ENCODE measurements at places on chromosomes 12 and 14. TPM values are rescaled to one million over a fixed set of nuclear protein-coding genes. Genes with fewer than 3 reads are reported as not detected.

DNA sequence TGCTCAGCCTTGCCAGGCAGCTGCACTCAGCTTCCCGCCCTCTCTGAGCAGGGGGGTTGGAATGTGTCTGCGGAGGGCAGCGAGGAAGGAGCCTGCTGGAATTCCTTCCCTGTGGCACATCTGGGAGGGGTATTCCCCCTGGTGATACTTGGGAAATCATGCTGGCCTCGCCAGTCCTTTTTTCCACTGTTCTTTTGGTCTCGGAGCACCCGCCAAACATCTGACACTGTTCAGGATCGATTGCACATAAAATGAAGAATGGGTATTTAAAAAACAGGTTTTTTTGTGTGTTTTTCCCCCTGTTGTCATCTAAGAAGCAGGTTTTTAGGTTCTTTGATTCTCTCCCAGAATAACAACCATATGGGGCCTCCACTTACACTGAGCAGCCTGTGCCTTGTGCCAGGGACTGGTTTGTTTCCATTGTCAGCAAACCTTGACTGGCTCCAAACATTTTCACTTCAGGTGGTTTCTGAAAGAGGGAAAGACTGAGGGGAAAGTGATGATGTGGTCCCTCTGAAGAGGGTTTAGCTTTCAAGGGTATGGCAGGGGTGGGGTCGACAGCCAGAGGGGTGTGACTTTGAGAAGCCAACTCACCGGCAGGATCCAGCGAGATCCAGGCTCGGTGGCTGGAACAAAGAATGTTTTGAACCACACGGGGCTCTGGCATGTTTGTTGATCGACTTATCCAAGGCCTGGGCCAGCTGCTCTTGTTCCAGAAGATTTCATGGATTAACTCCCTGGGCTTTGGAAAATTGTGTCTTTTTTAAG is 215.1 kb downstream of the CACNA1C start:
- no peak for DNase-seq
- no peaks in the 10 kb centered on the region for H3K36me3 ChIP-seq
- H3K4me1 ChIP-seq = peaks cover 10% of the 10 kb centered on the region
- H3K4me3 ChIP-seq = no peak overlapping the region

GRCh38 chr12:88947486-88948043 is 367.3 kb upstream of the KITLG start:
- H3K4me1 ChIP-seq = no peaks in the 10 kb centered on the region
- DNase-seq = no peak
- no peaks in the 10 kb centered on the region for H3K27me3 ChIP-seq

GRCh38 chr14:88590173-88590572 is 27.3 kb downstream of the ZC3H14 start:
- peaks cover 2% of the 10 kb centered on the region for H3K36me3 ChIP-seq
- DNase-seq = no peak
- H3K27ac ChIP-seq = no peak overlapping the region
- no peaks in the 10 kb centered on the region for H3K27me3 ChIP-seq

GRCh38 chr14:101055776-101056374 is 152.4 kb upstream of the RTL1 start:
- no peaks in the 10 kb centered on the region for H3K27me3 ChIP-seq
- no peak for DNase-seq
- H3K4me1 ChIP-seq = no peaks in the 10 kb centered on the region
- no peaks in the 10 kb centered on the region for H3K36me3 ChIP-seq
- H3K27ac ChIP-seq = no peak overlapping the region

DNA sequence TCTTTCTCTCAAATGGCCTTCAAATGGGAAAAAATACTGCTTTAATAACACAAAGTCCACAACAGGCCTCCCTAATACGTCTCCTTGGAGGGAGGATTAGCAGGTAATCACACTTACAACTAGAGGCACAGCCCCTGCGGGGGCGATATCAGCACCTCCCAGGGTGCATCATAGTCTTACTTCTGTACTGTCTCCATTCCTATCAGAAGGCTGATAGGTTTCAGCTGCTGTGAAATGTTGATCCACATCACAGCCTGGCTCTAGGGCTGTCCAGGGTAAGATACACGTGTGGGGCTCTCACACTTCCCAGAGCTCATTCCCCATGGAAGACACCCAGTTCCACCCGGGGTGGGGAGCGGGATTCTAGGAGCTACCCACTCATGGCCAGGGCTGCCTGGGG is 139.1 kb upstream of the SFSWAP start:
- H3K4me3 ChIP-seq = no peak overlapping the region
- no peak overlapping the region for H3K27ac ChIP-seq
- H3K4me1 ChIP-seq = no peaks in the 10 kb centered on the region
- peaks cover 3% of the 10 kb centered on the region for H3K27me3 ChIP-seq

- H3K27ac ChIP-seq = no peak overlapping the region
- no peak overlapping the region for H3K4me3 ChIP-seq
- no peaks in the 10 kb centered on the region for H3K27me3 ChIP-seq
- no peak for DNase-seq
Observed at GRCh38 chr12:121403721-121404120, 3.8 kb downstream of the RNF34 start.

The ESPL1 gene
- total RNA-seq = 1.5 TPM

DNA sequence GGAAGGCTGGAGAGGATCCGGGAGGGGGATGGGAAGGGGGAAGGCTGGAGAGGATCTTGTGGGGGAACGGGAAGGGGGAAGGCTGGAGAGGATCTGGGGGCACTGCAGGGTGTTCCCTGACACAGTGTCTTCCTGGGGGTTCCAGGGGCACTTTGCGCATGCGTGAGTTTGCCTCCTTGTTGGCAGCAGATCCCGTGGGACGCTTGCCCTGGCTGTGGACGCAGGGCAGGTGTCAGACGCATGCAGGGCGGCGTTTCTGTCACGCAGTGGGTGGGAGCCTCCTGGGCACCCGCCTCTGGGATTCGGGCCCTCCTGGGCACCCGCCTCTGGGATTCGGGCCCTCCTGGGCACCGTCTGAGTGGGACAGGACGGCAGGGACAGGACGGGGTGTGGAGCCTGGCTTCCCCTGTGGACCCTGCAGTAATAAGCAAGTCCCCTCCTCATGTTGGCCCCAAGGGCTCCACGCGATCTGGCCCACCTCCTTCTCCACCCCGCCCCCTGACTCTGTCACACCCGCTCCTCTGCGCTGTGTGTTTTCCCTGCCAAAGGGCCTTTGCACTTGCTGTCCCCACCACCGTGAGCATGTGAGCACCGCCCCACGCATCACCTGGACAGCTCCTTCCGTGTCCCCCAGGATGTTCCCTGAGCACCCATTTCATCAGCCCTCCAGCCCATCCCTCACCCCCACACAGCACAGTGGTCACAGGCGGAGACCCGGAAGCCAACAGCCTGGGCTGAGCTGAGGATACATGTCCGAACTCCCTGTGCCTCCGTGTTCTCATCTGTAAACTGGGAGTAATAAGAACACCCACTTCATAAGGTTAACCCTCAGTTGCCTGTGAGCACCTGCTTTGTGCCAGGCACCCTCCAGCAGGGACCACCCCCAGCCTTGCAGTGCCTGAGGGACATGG is 4.4 kb downstream of the MMP17 start:
- no peak for DNase-seq
- H3K27ac ChIP-seq = no peak overlapping the region
- no peaks in the 10 kb centered on the region for H3K4me1 ChIP-seq
- H3K36me3 ChIP-seq = no peaks in the 10 kb centered on the region
- peaks cover 7% of the 10 kb centered on the region for H3K27me3 ChIP-seq

DNA sequence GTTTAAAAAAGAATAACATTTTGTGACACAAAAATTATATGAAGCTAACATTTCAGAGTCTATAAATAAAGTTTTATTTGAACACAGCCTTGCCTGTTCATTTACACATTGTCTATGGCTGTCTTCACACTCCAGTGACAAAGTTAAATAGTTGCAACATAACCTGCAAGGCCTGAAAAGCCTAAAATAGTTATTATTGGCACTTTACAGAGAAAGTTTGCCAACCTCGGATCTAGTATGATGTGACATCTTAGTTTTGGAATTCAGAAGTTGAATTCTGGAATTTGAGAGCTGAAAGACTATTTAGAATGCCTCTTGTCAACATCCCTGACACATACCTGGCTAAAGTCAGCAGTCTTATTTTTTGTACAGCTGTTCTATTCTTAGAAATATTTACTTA is 68.3 kb downstream of the DYRK2 start:
- H3K27me3 ChIP-seq = no peaks in the 10 kb centered on the region
- H3K36me3 ChIP-seq = no peaks in the 10 kb centered on the region
- H3K4me3 ChIP-seq = no peak overlapping the region
- no peak for DNase-seq

- no peak for DNase-seq
- H3K4me3 ChIP-seq = no peak overlapping the region
- no peaks in the 10 kb centered on the region for H3K36me3 ChIP-seq
- no peak overlapping the region for H3K27ac ChIP-seq
- no peaks in the 10 kb centered on the region for H3K27me3 ChIP-seq
Observed at GRCh38 chr12:128137140-128137539, 129.8 kb upstream of the TMEM132C start.

The PUS1 gene
- 28.8 TPM for total RNA-seq

DNA sequence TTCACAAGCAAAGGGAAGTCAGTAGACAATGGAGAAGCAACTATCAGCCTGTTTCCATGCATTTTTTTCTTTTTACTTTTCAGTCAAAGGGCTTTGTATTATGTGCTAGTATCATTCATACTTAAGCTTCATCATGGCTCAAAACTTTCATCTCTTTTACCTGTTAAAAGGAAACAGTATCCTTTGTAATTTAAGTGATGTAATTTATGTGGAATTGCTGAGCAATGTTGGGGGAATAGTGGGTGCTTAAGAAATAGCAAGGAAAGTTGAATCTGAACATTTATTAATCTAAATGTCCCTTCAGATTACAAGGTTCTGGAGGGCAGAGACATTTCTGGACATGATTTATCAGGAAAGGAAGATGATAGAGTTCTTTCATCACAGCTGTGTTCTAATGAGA is 915.3 kb downstream of the VRK1 start:
- no peak overlapping the region for H3K4me3 ChIP-seq
- DNase-seq = no peak
- H3K4me1 ChIP-seq = no peaks in the 10 kb centered on the region

- no peaks in the 10 kb centered on the region for H3K4me1 ChIP-seq
- no peak overlapping the region for H3K27ac ChIP-seq
- no peaks in the 10 kb centered on the region for H3K27me3 ChIP-seq
- DNase-seq = peak; percentile 26
- H3K36me3 ChIP-seq = no peaks in the 10 kb centered on the region
Observed at GRCh38 chr14:104486222-104486923, 93.2 kb upstream of the C14orf180 start.

The CLEC2B gene
- total RNA-seq = 11.8 TPM

DNA sequence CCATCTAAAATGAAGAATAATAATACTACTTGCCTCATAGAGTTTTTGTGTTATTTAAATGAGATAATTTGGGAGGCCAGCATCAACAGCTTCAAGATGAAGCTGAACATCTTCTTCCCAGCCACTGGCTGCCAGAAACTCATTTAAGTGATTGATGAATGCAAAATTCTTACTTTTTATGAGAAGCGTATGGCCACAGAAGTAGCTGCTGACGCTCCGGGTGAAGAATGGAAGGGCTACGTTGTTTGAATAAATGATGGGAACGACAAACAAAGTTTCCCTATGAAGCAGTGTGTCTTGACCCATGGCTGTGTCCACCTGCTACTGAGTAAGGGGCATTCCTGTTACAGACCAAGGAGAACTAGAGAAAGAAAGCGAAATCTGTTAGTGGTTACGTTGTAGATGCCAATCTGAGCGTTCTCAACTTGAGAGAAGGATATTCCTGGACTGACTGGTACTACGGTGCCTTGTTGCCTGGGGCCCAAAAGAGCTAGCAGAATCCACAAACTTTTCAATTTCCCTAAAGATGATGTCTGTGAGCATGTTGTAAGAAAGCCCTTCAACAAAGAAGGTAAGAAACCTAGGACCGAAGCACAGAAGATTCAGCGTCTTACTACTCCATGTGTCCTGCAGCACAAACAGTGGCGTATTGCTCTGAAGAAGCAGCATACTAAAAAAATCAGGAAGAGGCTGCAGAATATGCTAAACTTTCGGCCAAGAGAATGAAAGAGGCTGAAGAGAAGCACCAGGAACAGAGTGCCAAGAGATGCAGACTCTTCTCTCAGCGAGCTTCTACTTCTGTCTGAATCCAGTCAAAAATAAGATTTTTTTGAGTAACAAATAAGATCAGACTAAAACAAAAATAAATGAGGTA is 100.0 kb upstream of the LRIG3 start:
- H3K27me3 ChIP-seq = no peaks in the 10 kb centered on the region
- H3K27ac ChIP-seq = no peak overlapping the region
- H3K4me1 ChIP-seq = peaks cover 11% of the 10 kb centered on the region
- H3K4me3 ChIP-seq = no peak overlapping the region
- DNase-seq = no peak

- no peak for DNase-seq
- H3K4me3 ChIP-seq = no peak overlapping the region
- no peak overlapping the region for H3K27ac ChIP-seq
- no peaks in the 10 kb centered on the region for H3K4me1 ChIP-seq
Observed at GRCh38 chr12:21433525-21433924, 3.9 kb upstream of the PYROXD1 start.

The RNU4-1 gene
- 3,016 TPM for total RNA-seq

GRCh38 chr14:99586761-99587459 is 17.1 kb downstream of the CCDC85C start:
- peaks cover 23% of the 10 kb centered on the region for H3K4me1 ChIP-seq
- DNase-seq = no peak
- H3K27ac ChIP-seq = no peak overlapping the region
- no peak overlapping the region for H3K4me3 ChIP-seq

The ZFHX2 gene
- total RNA-seq = 4.9 TPM

The TSPAN19 gene
- 0.66 TPM for total RNA-seq

DNA sequence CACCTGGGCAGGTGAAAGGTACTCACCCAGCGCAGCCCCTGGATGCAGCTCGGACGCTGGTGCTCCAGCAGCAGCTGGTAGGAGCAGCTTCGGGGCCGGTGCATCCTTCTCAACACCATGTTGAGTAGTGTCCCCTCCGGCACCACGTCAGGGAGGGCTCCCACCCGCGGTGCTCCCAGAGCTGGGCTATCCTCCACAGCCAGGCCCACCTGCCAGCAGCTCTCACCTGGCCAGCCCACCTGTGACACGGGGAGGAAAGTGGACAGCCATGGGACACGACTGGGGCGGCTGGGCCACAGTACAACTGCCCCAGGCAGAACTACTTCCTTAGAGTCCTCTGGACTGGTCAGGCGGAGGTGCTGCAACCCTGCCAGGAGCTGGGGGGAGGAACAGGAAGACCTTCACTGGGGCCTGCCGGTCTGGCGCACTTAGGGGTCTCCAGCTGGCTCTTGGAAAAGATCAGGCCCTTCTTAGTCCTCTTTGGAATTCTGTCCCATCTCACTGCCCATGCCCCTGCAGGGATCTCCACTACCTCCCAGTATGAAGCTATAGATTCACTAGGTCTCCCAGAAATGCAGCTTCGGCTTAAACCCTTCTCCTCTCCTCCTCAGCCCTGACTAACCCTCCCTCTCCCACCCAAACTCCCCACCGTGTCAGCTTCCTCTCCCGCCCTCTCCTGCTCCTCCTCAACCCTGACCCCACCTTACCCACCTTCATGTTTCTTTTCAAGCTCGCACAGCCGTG is 668 bp downstream of the RAPGEF3 start:
- H3K4me1 ChIP-seq = peaks cover 52% of the 10 kb centered on the region
- peak overlapping the region; percentile 92 for H3K27ac ChIP-seq
- H3K36me3 ChIP-seq = peaks cover 2% of the 10 kb centered on the region
- H3K27me3 ChIP-seq = no peaks in the 10 kb centered on the region

The IKZF4 gene
- total RNA-seq = 9.4 TPM

- no peak overlapping the region for H3K4me3 ChIP-seq
- no peaks in the 10 kb centered on the region for H3K27me3 ChIP-seq
- H3K36me3 ChIP-seq = peaks cover 3% of the 10 kb centered on the region
- peak; percentile 22 for DNase-seq
- H3K4me1 ChIP-seq = no peaks in the 10 kb centered on the region
Observed at GRCh38 chr12:131947482-131948027, 2.2 kb upstream of the EP400 start.

- DNase-seq = peak; percentile 5
- no peaks in the 10 kb centered on the region for H3K36me3 ChIP-seq
- H3K27ac ChIP-seq = no peak overlapping the region
- H3K4me3 ChIP-seq = no peak overlapping the region
- H3K4me1 ChIP-seq = no peaks in the 10 kb centered on the region
Observed at GRCh38 chr14:72739446-72740405, 154.2 kb downstream of the DPF3 start.

All from kidney (tissue), 22 donors.